ENCODE measurements at places on chromosomes 16 and 17. TPM values are rescaled to one million over a fixed set of nuclear protein-coding genes. Genes with fewer than 3 reads are reported as not detected.

GRCh38 chr17:45951941-45952340, 47.1 kb upstream of the STH start:
- peaks cover 2% of the 10 kb centered on the region for H3K4me1 ChIP-seq
- no peak overlapping the region for H3K4me3 ChIP-seq
- no peak overlapping the region for H3K27ac ChIP-seq
- H3K36me3 ChIP-seq: no peaks in the 10 kb centered on the region
- no peak for DNase-seq

- no peaks in the 10 kb centered on the region for H3K36me3 ChIP-seq
- no peaks in the 10 kb centered on the region for H3K27me3 ChIP-seq
- H3K4me3 ChIP-seq: no peak overlapping the region
- DNase-seq: no peak
- no peaks in the 10 kb centered on the region for H3K4me1 ChIP-seq
- H3K27ac ChIP-seq: no peak overlapping the region
Observed at GRCh38 chr17:55308613-55309391, 44.0 kb downstream of the HLF start.

- peaks cover 2% of the 10 kb centered on the region for H3K4me1 ChIP-seq
- DNase-seq: no peak
- H3K36me3 ChIP-seq: no peaks in the 10 kb centered on the region
- H3K4me3 ChIP-seq: no peak overlapping the region
- H3K27ac ChIP-seq: no peak overlapping the region
Observed at GRCh38 chr17:65896889-65897288, 295.0 kb downstream of the CEP112 start.

DNA sequence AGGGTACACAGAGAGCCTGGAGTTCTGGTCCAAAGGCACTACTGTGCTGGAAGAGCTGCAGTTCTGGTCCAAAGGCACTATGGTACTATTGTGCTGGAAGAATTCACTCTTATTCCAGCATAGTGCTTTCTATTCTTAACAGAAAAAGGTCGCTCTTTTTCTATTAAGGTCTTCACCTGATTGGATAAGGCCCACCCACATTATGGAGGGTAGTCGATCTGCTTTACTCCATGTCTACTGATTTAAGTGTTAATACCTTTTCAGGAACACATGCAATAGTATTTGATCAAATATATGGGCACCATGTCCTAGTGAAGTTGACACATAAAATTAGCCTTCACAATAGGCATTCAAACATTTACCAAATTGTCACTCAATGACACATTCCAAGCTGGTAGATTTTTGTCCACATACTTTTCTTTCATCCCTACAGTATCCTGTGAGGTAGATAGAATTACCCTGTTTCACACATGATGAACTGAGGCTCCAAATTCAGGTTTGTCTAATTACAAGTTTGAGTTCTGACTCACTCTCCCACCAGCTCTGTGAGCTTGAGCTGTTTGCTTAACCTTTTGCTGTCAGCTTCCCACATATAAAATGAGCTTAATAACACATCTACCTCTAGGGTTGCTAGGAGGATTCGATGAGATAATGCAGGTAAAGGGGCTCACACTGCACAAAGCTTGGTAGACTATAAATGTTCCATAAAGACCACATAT, 129.9 kb downstream of the AIPL1 start:
- no peak overlapping the region for H3K4me3 ChIP-seq
- no peak for DNase-seq
- H3K36me3 ChIP-seq: no peaks in the 10 kb centered on the region
- H3K27ac ChIP-seq: no peak overlapping the region
- H3K27me3 ChIP-seq: no peaks in the 10 kb centered on the region

- no peaks in the 10 kb centered on the region for H3K36me3 ChIP-seq
- peak; percentile 11 for DNase-seq
- peaks cover 3% of the 10 kb centered on the region for H3K4me1 ChIP-seq
- H3K4me3 ChIP-seq: no peak overlapping the region
- no peaks in the 10 kb centered on the region for H3K27me3 ChIP-seq
Observed at GRCh38 chr17:82841921-82842596, 2.2 kb upstream of the ZNF750 start.

DNA sequence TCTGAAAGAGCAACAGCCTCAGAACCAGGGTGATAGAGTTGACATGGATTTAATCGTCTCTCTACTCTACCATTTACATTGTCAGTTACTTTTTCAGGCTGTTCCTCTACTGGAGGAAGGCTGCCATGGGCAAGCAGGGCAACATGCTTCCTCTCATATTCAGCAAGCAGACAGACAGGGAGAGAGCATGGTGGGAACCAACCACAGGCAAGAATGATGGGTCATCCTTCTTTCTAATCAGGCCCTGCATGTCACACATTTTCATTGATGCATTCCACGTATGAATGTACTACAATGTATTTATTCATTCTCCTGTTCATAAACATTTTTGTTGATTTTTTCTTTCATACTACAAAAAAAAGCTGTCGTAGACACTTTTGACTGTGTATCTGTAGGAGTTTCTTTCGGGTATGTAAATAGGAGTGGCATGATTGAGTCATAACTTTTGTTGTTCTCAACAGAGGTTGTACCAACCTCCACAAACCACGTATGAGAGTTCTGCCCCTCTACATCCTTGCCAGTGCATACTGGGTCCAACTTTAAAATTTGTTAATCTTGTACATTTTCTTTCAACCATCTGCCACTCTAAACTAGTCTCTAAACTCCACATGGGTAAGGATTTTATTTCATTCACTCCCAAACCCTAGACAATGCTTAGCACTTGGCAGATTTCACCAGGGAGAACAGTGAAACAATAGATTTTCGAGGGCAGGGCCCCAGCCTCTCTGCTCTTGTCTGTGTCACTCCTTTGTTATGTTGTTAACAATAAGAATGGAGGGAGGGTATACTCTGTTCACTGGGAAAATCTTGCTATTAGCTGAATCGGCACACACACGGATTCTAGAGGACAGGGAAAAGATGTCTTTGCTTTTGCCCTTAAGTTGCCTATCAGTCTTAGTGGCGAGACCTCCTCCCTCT, 58.7 kb downstream of the CMC2 start:
- H3K27me3 ChIP-seq: no peaks in the 10 kb centered on the region
- H3K4me1 ChIP-seq: no peaks in the 10 kb centered on the region
- H3K36me3 ChIP-seq: no peaks in the 10 kb centered on the region

DNA sequence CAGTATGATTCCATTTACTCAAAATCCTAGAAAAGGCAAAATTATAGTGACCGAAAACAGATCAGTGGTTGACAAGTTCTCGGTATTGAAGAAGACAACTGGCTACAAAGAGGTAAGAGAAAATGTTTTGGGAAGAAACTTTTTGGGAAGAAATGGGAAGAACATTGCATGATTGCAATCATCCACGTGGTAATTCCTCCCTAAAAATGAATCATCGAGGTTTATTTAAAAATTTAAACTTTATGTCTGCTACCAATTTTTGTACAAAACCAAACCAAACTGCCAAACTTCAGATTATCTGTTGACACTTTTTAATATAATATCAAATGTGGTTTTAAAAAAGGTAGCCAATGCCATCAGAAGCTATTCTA, 8.1 kb downstream of the SMURF2 start:
- H3K36me3 ChIP-seq: no peaks in the 10 kb centered on the region
- H3K4me1 ChIP-seq: peaks cover 1% of the 10 kb centered on the region

DNA sequence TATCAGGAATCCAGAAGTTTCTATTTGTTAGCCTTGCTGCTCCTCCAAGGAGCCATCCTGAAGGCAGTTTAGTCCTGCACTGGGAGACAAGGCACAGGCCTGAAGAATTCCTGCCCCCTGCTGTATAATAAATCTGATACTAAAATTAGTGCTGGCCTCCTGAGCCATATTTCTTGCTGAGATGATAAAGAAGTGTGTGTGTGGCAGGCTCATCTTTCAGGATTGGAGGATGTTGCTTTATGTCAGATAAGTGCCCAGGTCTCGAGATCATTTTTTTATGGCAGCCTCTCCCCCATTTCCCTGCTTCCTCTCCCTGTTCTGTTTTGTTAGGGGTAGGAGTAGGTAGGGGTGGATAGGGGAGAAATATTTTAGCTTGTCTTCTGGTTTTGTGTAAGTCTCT, 26.0 kb downstream of the MSI2 start:
- H3K27me3 ChIP-seq: no peaks in the 10 kb centered on the region
- no peak overlapping the region for H3K4me3 ChIP-seq
- peaks cover 16% of the 10 kb centered on the region for H3K4me1 ChIP-seq
- no peak for DNase-seq
- H3K36me3 ChIP-seq: no peaks in the 10 kb centered on the region

DNA sequence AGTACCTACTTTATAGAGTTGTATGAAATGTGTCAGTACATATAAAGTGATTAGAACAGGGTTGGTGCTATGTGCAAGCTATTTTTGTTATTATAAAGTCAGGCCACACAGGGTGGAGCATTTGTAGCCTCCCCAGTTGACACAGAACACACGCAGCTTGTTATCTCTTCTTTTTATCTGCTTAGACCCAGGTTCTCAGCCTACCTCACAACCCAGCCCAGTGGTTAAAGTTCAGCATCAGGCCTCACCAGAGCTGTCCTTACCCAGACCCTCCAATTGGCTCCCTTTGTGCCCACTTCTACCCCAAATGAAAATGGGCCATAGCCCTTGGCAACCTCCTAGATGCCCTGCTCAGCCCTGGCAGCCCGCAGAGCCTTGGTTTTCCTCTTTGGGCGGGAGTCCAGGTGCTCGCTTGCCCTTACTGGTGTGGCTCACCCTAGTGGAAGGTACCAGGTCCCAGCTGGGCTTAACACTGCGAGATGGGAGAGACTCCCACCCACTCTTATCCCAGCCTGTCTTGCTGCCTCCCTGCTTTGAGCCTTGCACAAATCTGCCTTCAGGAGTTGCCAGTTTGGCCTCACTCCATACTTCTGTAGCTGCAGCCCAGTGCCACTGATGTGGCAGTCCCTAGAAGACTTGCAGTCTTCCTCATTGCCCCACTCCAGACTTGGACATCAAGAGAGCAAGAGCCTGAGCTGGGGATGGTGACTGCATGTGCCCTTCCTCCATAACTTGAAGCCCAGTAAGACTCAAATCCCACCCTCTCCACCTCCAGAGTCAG, 1.1 kb upstream of the PIGS start:
- no peaks in the 10 kb centered on the region for H3K27me3 ChIP-seq
- H3K27ac ChIP-seq: peak overlapping the region; percentile 63
- no peak for DNase-seq
- peak overlapping the region; percentile 82 for H3K4me3 ChIP-seq

DNA sequence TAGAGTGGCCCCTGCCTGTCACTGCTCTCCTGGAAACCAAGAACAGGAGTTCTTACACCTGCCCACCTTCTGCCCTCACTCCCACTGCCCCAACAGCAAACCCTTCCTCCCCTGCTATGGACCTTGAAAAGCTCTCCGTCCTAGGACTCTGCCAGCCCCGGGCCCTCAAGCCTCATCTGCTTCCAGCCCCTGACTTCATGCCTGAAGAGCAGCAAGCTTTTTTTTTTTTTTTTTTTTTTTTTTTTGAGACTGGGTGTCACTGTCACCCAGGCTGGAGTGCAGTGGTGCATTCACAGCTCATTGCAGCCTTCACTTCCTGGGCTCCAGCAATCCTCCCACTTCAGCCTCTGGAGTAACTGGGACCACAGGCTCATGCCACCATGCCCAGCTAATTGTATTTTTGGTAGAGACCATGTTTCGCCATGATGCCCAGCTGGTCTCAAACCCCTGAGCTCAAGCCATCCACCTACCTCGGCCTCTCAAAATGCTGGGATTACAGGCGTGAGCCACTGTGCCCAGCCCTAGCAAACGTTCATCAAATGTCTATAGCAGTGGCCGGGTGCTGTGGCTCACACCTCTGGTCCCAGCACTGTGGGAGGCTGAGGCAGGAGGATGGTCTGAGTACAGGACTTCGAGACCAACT, 16.9 kb downstream of the CARHSP1 start:
- no peaks in the 10 kb centered on the region for H3K36me3 ChIP-seq
- H3K27ac ChIP-seq: no peak overlapping the region
- DNase-seq: no peak
- H3K27me3 ChIP-seq: no peaks in the 10 kb centered on the region
- peaks cover 10% of the 10 kb centered on the region for H3K4me1 ChIP-seq

DNA sequence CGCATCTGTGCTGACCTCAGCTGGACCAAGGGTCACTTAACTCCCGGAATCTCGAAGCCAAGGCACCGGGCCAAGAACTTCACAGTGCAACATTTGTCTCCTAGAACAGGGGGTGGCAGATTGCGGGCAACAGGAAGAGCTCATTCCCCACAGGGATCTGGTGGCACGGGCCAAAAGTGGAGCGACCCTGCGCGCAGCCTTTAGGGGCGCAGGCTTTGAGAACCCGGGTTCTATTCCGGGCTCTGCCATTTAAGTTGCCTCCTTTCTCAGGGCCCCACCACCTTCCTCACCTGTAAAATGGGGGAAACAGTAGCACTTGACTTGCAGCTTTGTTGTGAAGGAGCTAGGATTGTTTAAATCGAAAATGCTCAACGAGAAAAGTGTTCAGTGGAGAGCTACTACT, 651 bp downstream of the SHMT1 start:
- H3K4me1 ChIP-seq: peaks cover 3% of the 10 kb centered on the region
- H3K27ac ChIP-seq: peak overlapping the region; percentile 63
- peak; percentile 66 for DNase-seq
- no peaks in the 10 kb centered on the region for H3K36me3 ChIP-seq
- no peaks in the 10 kb centered on the region for H3K27me3 ChIP-seq
- peak overlapping the region; percentile 79 for H3K4me3 ChIP-seq

DNA sequence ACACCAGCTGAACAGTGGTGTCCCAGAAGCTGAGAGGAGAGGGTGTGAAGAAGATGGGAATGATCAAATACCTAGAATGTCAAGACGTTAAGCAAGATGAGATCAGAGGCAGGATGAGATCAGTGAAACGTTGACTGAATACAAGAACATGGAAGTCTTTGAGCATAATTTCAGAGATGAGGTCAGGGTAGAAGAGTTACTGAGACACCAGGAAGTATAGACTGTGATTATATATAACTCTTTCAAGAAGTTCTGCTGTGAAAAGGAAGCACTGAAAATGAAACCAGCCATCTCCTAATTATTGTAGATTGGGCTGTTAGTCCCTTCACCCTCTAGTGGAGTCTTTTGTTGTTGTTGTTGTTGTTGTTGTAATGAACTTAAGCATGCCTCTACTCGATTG, 9.1 kb downstream of the SHCBP1 start:
- no peak overlapping the region for H3K27ac ChIP-seq
- H3K4me3 ChIP-seq: no peak overlapping the region

GRCh38 chr17:9002606-9003354, 18.5 kb upstream of the NTN1 start:
- H3K4me1 ChIP-seq: no peaks in the 10 kb centered on the region
- peak overlapping the region; percentile 36 for H3K4me3 ChIP-seq
- DNase-seq: no peak

- no peaks in the 10 kb centered on the region for H3K4me1 ChIP-seq
- no peak overlapping the region for H3K27ac ChIP-seq
- H3K4me3 ChIP-seq: no peak overlapping the region
- H3K27me3 ChIP-seq: no peaks in the 10 kb centered on the region
Observed at GRCh38 chr16:73202161-73202729, 154.3 kb upstream of the ZFHX3 start.

GRCh38 chr17:80922580-80923160, 69.0 kb upstream of the CHMP6 start:
- H3K4me3 ChIP-seq: no peak overlapping the region
- no peak overlapping the region for H3K27ac ChIP-seq
- DNase-seq: no peak
- H3K36me3 ChIP-seq: no peaks in the 10 kb centered on the region
- H3K4me1 ChIP-seq: peaks cover 25% of the 10 kb centered on the region

Gene HASPIN
- total RNA-seq: 0.12 TPM

Gene ITPRIPL2
- total RNA-seq: 28.7 TPM

Gene CES4A
- 67.1 TPM for total RNA-seq

Gene HSD17B1
- total RNA-seq: 7.6 TPM

Gene MYH13
- total RNA-seq: not detected

Gene COPRS
- 53.9 TPM for total RNA-seq

Gene MLX
- 16.5 TPM for total RNA-seq

Gene SEZ6L2
- 4.1 TPM for total RNA-seq
